Stimulated activated CD4-positive, alpha-beta T cell treated with anti-CD3 and anti-CD28 coated beads, Interleukin-2, amount 100 ng/mL, for 4 hours (primary cell): ENCODE measurements at places on chromosomes 5 and 9.

DNA sequence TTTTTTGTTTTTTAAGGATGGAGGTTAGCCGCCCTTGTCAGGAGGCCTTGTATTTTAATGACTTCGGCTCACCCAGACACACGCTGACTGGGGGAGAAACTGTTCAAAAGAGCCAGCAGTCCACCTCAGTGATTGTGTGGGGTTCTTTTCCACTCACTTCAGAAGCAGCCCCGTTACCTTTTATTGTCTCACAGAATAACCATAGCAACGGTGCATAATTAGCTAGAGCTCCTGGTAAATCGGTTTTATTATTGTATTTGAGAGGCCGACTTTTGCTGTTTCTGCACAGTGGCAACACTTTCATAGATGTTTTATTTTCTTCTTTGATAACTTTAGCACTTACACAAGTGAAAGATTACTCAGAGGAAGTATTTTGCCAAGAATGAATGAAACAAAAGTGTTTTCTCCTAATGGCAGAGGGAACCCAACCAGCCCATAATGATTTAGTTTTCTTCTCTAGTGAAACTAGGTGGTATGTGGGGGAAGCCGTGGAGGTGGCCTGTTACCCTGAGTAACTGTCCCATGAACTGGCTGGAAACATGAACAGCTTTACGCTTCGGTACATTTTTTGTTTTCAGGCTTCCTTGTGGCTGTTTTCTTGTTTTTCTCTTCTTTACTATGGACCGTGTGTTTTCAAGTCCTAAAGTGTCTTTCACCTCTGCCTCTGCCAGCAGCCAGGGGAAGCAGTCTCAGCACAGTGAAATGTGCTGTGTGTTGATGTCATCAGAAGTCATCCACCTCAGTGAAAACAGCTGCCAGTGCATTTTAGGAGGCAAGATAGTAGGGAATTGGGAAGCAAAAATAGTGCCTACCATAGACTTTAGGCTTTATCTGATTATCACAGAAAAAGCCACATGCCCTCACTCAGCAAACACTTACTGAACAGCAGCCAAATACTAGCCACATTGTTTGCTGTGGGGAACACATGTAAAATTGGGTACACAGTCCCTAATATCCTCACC lies 414.7 kb downstream of the KDM4C start:
- no peak for DNase-seq

DNA sequence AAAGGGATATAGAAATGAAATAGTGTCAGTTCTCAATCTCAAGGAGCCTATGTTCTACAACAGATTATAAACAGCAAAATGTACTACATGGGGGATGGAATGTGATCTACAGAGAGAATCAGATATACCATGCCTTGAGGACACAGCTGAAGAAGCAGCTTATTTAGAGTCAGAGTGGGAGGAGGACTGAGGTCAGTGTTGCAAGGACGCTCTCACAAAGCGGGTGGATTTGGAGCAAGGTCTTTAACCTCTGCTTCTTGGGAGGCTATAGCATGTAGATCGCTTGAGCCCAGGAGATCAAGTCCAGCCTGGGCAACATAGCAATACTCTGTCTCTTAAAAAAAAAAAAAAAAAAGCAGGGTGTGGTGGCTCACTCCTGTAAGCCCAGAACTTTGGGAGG lies 32.8 kb upstream of the PLIN2 start:
- DNase-seq: no peak

DNA sequence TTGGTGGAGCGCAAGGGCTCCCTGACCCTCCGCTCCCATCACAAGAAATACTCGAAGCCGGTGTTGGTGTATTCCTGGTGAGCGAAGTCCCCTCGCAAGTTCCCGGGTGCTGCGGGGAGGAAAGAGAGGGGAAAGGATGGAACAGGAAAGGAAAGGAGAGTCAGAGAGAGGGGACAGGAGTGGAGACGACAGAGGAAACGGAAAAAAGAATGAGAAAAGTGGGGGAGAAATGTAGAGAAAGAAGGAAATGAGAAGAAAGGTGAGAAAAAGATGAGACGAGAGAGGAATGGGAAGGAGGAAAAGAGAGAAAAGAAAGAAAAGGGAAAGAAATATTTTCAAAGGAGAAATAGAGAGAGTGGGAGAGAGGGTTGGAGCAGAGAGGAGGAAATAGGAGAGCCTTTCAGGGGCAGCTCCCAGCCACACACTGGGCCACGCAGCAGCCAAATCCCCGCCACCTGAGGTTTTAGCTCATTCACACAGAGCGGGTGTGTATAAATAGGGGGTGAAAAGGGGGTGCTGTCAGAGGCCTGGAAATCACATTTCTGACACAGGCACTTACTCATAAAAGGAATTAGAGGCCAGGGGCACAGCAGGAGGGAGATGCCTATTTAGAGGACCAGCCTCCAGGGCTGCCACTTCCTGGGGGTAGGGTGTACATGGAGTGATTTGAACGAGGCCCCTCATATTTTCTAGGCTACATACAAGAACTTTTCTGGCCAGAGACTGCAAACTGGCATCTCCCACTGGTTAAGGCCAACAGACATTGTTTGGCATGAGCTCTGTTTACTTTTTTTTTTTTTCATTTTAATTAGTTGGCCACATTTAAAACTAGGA lies 555 bp downstream of the CFAP95 start:
- no peak for DNase-seq

DNA sequence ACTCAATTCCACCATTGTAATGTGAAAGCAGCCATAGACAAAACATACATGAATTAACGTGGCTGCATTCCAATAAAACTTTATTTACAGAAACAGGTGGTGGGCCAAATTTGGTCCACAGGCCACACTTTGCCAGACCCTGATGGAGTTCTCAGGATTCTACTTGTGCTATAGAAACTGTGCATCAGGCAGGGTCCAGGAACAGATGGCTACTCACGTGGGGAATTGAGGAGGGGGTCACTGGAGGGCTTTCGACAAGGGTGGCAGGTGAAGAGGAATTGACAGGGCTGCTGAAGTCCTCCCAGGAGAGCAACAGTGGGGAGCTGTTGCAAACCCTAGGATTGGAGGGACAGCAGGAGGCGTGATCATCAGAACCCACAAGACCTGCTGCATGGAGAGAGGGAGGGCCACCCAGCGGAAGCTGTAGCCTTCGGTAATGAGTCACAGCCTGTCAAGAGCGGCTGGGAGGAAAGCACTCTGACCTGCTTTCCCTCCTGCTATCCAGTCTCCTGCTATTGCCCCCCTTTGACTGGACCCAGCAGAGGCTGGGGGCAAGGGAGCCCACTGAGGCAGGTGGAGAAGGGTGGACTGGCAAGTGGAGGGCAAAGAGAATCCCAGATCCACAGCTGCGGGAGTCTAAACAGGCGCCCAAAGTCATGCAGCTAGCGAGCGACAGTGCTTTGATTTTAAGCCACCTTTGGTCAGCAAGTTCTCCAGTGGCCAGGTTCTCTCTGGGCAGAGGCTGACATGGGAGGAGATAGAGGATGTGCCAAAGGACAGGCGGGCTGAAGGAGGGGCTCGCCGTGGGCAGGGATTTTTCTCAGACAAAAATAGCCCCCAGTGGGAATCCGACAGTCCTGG lies 138.3 kb upstream of the SMIM23 start:
- DNase-seq: no peak

DNA sequence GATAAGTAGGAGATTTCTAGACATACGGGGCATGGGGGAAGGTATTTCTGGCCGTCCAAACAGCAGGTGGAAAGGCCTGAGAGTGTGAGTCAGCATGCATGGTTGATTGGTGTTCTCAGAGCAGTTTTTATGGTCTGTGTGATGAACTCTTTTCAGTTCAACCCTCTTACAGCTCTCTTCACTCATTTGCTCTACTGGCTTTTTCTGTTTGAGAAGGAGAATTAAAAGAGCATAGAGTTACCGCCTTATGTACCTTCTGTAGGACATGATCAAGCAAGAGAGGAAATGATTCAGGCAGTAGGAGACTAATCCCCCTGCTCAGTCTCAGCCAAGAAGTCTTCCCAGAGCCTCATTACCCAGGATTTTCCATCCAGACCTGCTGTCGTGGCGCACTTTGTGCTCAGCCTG lies 92.4 kb downstream of the PRDM6 start:
- no peak for DNase-seq

DNA sequence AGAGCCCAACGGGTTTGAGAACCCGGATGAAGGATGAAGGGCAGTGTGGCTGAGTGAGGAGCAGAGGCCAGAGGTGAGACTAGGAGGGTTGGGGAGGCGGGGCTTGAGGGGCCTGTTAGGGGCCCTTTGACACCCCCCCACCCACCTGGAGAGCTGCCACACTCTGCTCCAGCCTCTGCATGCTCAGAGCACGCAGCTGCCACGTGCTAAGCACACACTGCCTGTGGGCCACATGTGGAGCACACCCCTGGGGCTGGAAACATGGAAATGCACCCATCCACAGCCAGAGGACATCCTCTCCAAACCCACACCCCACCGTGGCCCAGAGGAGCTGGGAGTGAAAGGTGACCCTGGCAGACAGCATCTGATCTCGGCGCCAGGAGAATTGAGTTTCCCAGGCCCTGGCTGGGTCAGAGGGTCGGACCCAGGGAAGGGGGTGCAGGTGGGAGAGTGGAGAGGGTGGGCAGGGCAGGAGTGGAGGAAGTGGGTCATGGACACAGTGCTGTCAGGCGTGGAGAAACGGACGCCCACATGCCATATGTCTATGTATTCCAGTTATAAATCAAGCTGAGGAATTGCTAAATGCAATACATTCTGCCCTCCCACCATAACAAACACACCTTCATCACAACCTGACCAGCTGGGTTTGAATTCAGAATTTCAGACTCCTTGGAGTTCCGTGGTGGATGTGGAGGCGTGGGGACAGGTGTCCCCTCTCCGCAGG lies 5.9 kb downstream of the DNM1 start:
- DNase-seq: no peak

DNA sequence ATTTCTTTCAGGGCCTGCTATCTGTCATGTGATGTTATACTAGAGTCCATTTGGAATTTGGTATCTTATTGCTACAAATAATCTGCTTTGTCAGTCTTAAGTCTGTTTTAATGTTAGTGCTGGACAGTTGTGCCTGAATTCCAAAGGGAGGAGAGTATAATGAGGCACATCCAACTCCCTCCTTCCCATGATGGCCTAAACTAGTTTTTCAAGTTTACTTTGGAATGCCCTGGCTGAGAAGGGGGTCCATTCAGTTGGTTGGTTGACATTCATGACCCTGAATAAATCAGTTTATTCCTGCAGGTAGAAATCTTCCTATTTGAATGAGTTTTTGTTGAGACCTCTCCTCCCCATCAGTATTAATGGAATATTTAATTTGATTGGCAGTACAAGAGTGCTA lies 9.4 kb upstream of the LRRTM2 start:
- DNase-seq: no peak

DNA sequence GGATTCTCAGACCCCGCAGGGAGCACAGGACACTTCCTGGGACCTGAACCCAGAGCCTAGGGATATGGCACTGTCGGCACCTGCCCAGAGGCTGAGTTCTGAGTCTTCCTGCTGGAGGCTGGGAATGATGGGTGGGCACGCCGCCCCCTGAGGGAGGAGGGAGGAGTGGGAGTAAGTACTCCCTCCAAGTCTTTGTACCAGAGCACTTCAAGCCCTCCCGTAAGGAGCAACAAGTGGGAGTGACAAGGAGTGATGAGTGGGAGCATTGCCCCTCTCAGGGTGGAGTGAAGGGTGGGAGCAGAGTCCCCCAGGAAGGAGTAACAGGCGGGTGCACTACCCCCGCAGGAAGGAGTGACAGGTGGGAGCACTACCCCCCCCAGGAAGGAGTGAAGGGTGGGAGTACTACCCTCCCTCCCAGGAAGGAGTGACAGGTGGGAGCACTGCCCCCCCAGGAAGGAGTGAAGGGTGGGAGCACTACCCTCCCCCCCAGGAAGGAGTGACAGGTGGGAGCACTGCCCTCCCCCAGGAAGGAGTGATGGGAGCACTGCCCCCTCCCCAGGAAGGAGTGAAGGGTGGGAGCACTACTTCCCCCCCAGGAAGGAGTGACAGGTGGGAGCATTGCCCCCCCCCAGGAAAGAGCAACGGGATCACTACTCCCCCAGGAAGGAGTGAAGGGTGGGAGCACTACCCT lies 100.1 kb downstream of the CACNA1B start:
- DNase-seq: no peak

GRCh38 chr5:168624850-168625364 lies 45.7 kb upstream of the PANK3 start:
- DNase-seq: no peak

GRCh38 chr9:16258708-16259107 lies 611.8 kb downstream of the BNC2 start:
- no peak for DNase-seq

GRCh38 chr5:179732918-179733771 lies 523 bp downstream of the MAML1 start:
- peak; percentile 9 for DNase-seq

GRCh38 chr5:6554812-6555211 lies 78.0 kb downstream of the NSUN2 start:
- no peak for DNase-seq
